Ecto neural progenitor cell (in vitro differentiated cells): ENCODE measurements at places on chromosomes 7 and 10.

DNA sequence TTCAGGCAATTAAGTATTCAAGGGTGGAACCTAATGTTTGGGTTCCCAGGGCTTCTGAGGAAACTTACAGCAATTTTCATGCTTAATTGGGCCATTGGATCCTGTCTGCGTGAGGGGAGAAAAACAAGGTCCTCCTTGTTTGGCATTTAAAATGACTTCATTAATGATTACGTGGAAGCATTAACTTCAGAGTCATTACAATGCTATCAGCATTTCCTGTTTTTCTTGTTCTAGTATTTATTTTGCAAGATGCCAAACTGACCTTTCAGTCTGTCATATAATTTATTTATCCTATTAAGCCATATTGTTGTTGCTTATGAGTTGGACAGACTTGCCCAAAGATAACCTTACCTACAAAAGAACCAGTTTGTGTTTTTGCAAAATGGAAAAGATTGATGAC is 324.1 kb upstream of the LRRN3 start:
- DNase-seq: no peak

GRCh38 chr7:139774376-139774775 is 3.4 kb downstream of the HIPK2 start:
- DNase-seq: no peak

GRCh38 chr10:96820765-96821164 is 11.3 kb upstream of the LCOR start:
- peak; percentile 14 for DNase-seq

DNA sequence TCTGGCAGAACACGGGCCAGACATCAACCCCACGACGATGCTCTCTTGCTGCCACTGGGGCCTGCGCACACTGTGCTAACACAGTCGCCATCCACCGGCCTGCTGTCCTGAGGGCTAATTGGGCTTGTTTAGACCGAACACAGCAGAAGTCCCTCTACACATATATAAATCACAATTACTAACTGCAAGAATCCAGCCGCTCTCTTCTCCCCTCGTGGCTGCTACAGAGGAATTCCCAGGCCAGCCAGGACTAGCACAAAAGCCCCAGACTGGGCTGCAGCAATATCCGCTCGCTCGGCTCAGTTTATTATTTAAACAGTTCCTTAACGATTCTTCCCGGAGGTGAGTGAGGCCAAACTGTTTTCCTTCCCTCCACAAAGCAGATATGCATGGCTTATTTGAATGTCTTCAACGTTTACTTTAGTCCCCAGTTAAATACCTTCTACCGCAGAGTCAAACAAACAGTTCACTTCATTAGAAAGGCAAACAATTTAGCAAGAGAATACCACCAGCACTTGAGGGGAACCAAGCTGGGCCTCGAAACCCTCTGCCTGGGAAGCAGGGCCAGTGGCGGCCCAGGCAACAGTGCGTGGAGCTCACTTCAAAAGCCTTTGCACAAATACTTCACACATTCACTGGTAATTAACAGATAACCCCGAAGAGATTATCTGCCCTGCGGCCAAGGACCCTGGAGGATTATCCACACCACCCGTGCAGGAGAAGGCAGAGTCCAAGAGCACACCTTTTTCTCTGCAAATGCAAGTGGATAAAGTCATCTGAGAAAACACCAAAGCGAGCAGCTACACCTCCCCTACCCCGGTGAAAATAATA is 145.3 kb downstream of the GLI3 start:
- DNase-seq: peak; percentile 61

DNA sequence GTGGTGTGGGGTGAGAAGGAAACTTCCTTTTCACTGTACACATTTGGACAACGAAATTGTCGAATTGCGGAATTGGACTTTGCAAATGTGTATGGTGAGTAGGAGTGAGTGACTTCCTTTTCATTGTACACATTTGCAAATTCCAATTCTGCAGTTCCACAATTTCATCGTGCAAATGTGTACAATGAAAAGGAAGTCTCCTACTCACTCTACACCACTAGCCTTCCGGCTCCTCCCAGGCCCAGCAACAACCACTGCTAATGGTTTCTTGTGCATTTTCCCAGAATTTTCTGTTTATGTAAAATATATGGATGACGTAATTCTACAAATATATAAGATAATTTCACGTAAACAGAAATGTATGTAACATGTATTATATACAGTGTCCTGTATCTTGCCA is 118.5 kb downstream of the ARL4A start:
- DNase-seq: no peak

DNA sequence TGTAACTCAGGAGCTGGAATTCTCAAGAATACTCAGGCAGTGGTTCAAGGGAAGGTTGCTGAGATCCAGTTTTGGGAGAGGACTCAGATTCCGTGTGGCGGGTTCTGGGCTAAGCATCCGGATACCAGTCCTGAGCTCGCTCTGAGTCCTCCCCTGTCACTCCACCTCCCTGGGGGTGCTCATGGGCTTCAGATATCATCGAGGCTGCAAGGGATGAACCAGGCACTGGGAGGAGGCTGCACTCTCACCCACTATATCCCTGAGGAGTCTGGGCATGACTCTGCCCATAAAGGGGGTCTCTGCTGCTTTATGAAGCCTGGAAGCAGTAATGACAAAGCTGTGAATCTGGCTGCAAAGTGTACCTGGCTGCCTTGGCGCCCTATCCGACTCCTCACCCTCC is 188.5 kb downstream of the TNS3 start:
- DNase-seq: no peak

- DNase-seq: no peak
These were observed 50.3 kb downstream of the MAD1L1 start for GRCh38 chr7:2182461-2182860.

DNA sequence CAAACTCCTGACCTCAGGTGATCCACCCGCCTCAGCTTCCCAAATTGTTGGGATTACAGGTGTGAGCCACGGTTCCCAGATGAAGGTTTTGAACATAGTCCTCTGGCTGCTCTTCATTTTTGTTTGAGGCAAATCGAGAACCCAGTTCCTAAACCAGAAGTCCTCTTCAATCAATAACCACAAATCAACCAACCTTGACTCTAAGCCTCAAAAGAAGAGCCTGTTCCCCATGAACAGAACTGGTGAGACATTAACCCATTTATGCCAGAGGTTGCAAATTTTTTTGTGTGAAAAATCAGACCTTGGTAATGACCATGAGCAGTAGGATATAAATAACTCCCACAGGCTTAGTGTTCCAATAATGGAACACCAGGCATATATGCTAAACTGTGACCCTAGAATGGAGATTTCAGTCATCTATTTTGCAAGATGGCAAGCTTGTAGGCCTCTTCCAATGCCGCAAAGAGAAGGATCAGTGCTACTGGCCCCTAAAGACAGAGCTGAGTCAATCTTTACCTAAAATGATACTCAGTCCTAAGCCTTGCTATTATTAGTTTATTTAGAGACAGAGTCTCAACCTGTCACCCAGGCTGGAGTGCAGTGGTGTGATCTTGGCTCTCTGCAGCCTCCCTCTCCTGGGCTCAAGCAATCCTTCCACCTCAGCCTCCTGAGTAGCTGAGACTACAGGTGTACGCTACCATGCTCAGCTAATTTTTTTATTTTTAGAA is 15.9 kb downstream of the KPNA7 start:
- DNase-seq: no peak

- DNase-seq: no peak
These were observed 237.0 kb downstream of the EXOC4 start for GRCh38 chr7:133489906-133490305.

GRCh38 chr7:45174328-45174610 is 16.7 kb downstream of the RAMP3 start:
- no peak for DNase-seq

GRCh38 chr7:137992104-137992549 is 9.8 kb downstream of the CREB3L2 start:
- no peak for DNase-seq

- DNase-seq: no peak
These were observed 28.8 kb downstream of the ENO4 start for GRCh38 chr10:116878123-116878522.

- DNase-seq: peak; percentile 71
These were observed 14.4 kb downstream of the DENND2A start for GRCh38 chr7:140625908-140626868.

- no peak for DNase-seq
These were observed 41.9 kb downstream of the CYCS start for GRCh38 chr7:25083201-25083600.

DNA sequence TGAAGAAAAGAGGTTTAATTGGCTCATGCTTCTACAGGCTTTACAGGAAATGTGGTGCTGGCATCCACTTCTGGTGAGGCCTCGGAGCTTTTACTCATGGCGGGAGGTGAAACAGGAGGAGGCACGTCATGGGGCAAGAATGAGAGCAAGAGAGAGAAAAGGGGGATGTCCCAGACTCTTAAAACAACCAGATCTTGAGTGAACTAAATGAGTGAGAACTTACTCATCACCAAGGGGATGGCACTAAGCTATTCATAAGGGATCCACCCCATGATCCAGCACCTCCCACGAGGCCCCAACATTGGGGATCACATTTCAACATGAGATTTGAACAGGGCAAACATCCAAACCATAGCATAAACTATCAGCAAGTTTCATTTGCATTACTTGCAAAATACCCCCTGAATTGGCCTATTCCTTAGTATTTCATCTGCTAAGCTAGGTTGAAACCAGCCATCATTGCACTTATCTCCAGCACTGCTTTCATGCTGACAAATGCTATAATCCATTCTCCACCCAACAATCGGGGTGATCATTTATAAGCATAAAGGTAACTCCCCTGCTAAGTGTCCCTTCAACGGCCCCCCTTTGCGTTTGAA is 179.0 kb downstream of the NOC3L start:
- no peak for DNase-seq
